ENCODE measurements at places on chromosomes 3 and 15.

DNA sequence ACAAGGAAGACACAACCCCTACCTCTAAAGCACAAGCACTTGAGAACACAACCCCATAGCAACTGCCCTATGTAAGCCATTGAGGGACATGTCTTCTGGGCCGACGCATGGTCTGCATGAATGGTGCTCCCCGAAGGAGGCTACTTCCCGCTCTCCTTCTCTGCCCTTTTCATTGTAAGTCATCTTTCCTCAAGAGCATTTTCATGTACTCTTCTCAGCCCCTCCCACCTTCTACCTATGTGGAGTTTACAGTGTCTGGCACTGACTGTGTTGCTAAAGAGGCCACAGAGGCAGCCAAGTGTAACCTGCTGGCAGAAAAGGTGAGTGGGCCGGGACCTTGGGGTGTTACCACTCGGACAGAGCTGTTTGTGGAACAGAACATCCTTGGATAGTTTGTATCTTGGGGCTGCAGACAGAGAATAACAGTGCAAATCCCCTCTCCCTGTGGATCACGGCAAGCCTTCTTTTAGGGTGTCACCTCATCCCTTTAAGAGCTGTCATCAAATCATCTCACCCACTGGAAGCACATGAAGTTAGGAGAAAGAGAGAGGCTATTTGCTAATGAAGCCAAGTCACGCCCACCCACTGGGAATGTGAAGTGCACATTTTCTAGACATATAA lies 5.6 kb downstream of the AHSG start:
- DNase-seq: no peak

GRCh38 chr3:101902041-101902440 lies 52.7 kb downstream of the NFKBIZ start:
- no peak for DNase-seq

DNA sequence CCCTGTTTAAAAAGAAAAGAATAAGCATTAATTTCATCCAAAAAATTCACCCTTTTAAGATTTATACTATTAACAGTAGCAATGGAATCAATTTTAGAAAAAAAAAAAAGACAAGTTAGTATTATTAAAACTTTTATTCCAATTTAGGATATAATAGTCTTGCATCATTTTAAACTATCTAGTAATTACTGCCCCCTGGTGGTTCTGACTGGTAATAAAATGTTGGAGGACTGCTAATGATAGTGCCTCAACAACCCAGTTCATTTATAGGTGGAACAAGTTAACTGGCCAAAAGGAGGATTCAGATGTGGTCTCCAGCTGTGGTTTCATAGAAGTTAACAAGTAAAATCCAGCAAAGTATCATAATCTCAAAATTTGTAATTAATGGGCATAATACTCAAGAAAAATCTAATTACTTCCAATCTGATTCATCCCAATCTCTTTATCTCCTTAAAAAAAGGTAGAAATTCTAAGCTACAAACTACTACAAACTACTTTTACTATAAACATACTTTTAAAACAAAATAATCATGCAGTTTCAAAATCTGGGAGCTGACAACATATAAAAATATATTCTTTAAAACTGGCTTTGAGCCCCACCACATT lies 30.7 kb upstream of the WDR49 start:
- DNase-seq: no peak

DNA sequence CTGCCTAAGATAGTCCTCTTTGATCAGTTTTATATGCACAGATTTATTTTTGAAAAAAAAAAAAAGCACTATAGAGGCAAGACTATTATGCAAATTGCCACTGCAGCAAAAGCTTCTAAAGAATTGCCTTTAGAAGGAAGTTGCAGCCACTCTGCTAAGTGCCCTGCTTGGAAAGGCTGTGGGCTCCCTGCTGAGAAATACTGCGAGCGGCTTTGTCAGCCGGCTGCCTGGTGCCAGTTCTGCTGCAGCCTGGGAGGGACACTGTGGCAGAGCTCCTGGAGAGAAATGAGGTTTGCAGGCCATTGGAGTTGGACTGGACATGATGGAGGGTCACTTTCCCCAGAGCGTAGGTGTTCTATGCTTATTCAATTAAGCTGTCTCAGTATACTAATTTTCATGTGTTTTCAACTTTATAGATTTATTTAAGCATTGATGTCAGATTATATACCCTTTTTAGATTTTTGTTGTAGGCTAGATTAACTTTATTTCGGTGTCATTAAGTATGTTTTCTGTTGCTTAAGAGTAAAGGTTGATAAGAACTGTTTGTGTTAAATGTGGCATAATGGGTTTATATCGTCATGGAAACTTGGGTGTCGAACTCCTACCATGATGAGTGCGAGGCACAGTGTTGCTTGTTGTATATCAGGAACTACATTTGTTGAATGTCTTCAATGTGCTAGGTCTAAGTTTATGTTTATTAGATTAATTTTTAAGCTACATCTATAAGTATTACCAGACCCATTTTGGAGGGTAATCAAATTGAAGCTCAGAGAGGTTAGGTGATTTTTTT lies 6.6 kb downstream of the MAP2K5 start:
- DNase-seq: no peak

- no peak for DNase-seq
Observed at GRCh38 chr15:26667222-26667988, 105.5 kb downstream of the GABRB3 start.

- DNase-seq: no peak
Observed at GRCh38 chr15:77525907-77526594, 105.4 kb downstream of the HMG20A start.

DNA sequence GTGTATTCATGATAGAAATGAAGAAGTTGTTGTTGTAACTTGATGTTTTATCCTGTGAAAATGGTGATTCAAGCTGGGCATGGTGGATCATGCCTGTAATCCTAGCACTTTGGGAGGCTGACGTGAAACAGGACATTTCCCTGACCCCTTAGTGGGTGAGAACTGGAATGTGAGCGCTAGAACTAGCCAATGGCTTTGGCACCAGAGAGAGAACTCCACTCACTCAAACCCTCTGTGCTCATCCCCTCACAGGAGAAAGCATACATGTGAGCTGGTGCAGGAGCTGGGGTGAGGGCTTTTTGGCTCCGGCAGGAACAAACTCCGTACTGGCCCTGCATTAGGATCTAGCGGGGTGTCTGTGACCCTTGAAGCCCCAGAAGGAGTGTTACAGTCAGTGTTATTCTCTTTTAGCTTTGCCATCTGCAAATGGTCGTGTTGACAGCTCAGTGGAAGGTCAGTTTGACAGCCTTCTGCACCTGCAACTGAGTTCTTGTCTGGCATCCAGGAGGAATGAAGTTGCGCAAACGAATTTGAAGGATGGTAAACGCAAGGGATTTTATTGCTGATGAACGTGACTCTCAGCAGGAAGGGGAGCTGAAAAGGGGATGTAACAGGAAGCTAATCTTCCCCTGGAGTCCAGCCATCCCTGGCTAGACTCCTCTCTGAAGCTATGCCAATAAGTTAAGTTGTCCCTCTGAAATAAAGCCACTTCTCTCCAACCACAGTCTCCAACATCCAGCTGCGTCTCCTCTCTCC lies 1016.6 kb upstream of the CADM2 start:
- DNase-seq: no peak

DNA sequence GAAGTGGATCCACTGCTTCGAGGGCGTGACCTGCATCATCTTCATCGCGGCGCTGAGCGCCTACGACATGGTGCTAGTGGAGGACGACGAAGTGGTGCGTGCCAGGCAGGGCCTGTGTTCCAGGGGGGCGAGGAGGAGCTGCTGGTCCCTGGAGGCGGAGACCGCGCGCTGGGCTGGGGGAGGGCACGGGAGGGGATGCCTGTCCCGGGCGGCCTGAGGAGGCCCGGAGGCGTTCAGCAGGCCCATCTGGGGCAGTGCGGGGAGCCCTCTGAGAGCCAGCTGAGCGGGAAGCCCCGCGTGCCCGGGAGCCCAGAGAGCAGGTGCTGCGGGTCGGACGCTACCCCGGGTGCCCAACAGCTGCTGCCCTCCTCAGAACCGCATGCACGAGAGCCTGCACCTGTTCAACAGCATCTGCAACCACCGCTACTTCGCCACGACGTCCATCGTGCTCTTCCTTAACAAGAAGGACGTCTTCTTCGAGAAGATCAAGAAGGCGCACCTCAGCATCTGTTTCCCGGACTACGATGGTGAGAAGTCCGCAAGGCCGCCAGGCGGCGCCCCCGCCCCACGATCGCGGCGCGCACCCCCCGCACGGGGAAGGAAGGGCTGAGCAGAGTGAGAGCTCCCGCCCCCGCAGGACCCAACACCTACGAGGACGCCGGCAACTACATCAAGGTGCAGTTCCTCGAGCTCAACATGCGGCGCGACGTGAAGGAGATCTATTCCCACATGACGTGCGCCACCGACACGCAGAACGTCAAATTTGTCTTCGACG lies 2.9 kb downstream of the GNAT1 start:
- no peak for DNase-seq

GRCh38 chr3:158727206-158728060 lies 4.8 kb downstream of the RARRES1 start:
- DNase-seq: no peak

DNA sequence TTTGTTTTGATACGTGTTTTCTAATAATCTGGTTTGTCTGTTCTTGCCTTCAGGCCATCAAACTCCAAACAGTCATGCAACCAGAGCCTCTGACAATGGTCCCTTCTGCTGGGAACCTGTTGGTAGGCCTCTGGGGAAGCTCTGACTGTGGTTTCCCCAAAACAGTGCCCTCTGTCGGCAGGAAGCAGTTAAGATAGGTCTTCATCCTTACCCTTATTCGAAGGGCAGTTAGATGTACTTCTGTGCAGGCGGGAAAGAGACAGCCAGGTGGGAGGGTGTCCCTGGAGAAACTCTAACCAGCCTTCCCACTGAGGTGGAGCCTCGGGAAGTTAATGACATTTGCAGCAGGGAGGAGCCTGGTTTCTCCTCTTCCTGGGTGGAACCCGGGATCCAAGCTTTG lies 81.6 kb upstream of the CHMP2B start:
- no peak for DNase-seq

- no peak for DNase-seq
Observed at GRCh38 chr15:100597862-100598261, 4.1 kb downstream of the LINS1 start.

GRCh38 chr3:13705702-13706280 lies 156.9 kb downstream of the FBLN2 start:
- no peak for DNase-seq

GRCh38 chr3:72035606-72036005 lies 250.7 kb upstream of the PROK2 start:
- no peak for DNase-seq

- no peak for DNase-seq
Observed at GRCh38 chr3:30667280-30667651, 60.9 kb downstream of the TGFBR2 start.

DNA sequence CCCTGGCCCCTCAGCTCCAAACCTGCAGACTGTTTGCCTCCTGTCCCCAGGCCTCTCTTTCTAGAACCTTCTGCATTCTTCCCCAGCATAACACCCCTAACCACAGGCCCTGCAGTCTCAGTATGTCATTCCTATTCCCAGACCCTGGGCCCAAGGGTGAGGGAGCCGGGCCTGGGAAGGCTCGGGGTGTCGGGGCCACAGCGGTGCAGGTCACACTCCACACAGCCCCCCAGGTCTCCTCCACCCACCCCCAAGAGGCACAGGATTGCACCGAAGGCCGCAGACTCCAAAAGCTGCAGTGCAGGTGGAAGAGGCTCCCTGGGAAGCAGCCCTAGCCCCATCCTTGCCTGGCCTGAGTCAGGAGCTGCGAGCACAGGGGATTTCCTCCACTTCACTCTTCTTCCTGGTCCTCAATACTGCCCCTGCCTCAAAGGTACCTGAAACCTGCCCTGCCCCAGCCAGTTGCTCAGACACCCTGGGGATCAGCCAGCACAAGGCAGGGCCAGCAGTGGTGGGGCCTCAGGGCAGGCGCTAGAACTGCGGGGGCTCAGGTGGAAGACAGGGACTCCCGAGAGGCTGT lies 31.1 kb downstream of the TNK2 start:
- no peak for DNase-seq

DNA sequence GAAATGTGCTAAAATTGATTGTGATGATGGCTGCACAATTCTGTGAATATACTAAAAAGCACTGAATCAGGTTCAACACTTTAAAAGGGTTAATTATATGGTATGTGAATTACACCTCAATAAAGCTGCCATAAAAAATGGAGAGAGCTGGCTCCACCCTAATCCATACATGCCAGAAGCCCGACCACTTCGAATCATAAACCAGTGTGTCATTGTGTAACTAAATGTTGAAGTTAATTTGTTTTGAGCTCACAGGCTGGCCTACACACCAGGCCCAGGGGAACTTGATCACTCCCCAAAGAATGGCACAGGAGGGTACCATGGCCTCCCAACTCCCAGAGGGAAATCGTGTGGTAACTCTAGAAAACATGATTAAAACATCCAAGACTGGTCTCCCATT lies 14.0 kb downstream of the PLCD1 start:
- no peak for DNase-seq

GRCh38 chr3:16480861-16481545 lies 32.5 kb downstream of the RFTN1 start:
- DNase-seq: no peak

GRCh38 chr15:66022163-66022525 lies 152.9 kb downstream of the RAB11A start:
- no peak for DNase-seq

- no peak for DNase-seq
Observed at GRCh38 chr3:95407709-95408463, 1345.0 kb downstream of the NSUN3 start.

GRCh38 chr3:168123201-168124176 lies 27.8 kb upstream of the GOLIM4 start:
- no peak for DNase-seq

GRCh38 chr3:162538491-162538890 lies 1041.9 kb downstream of the OTOL1 start:
- DNase-seq: no peak

DNA sequence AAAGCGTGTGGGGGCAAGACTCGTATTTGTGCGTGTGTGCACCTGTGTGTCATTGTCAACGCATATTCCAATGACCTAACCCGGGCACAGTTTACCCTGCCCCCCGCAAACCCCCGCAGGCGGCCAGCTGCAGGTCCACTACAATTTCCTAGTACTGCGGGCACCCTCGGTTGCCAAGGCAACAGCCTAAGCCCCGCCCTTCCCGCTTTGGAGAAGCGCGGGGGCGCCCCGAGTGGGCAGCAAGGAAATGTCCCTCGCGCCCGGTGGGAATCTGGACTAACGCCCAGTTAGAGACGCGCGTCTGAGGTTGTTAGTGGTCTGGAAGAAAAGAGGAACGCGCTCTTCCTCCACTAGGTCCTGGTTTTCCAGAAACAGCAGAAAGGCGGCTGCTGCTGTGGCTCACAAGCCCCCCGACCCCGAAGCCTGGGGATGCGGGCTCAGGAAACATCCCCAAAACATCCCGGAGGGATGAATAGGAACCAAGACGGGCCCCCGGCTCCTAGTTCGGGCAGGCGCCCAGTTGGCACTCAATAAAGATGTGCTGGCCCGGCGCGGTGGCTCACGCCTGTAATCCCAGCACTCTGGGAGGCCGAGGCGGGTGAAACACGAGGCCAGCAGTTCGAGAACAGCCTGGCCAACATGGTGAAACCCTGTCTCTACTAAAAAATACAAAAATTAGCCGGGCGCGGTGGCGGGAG lies 1.1 kb downstream of the ABHD14A start:
- DNase-seq: no peak

DNA sequence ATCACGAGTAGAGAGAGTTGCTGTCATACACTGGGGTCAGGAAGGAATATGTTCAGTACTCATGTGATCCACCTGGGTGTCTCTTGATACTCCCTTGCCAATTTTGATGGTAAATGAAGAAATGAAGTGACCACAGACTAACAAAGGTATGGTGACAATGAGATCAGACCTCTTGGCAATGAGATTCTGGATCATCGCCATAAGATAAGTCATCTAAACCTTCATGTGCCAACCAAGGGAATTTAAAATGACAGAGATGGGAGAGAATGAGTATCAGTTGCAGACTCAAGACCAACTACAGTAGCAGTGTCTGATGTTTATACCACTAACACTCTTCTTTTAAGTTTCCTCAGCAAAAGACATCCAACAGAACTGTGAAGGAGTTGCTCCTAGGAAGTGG lies 601.0 kb downstream of the MECOM start:
- no peak for DNase-seq

Measured in NCI-H1436 treated with DMSO at 0.1 percent for 48 hours (cell line).